ENCODE measurements at places on chromosomes 6 and 20.

DNA sequence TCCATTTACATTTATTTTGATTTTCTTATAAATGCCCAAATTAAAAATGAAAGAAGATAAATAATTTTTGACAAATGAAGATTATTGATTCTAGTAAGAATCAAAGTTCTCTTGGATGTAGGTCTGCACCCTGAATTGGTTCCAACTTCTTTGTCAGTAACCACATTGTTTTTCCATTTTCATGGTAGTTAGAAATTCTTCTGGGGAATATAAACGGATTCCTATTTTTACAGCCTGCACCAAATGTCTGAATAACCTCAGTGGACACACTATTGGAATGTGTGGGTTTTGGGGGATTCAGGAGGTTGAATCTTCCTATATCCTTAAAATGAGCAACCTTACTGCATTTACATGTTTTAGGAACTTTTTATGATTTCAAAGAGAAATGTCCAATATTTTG, 1085.3 kb upstream of the MAP3K7 start:
- DNase-seq: no peak

DNA sequence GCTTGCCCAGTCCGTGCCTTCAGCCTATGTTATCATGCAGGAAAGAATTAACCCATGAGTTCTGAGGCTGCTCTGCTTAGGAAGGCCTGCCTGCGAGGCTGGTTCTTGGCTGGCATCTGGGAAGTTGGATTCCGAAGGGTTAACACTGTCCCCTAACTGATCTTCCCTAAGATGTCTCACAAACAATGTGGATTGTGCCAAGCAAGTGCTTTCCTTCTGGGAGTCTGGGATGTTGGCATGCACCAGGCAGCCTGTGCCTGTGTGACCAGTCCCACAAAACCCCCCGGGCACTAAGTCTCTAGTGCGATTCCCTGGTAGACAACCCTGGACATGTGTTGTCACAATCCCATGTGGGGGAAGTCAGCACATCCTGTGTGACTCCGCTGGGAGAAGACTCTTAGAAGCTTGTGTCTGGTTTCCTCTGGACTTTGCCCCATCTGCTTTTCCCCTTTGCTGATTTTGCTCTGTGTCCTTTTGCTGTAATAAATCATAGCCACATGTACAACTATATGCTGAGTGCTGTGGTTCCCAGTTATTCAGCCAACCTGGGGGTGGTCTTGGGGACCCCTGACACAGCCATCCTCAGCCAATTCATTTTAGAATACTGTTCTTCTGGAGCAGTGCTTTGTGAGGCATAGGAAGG, 83.8 kb downstream of the SLC22A23 start:
- DNase-seq: no peak

- DNase-seq: no peak
Observed at GRCh38 chr6:4510906-4511640, 265.1 kb upstream of the CDYL start.

DNA sequence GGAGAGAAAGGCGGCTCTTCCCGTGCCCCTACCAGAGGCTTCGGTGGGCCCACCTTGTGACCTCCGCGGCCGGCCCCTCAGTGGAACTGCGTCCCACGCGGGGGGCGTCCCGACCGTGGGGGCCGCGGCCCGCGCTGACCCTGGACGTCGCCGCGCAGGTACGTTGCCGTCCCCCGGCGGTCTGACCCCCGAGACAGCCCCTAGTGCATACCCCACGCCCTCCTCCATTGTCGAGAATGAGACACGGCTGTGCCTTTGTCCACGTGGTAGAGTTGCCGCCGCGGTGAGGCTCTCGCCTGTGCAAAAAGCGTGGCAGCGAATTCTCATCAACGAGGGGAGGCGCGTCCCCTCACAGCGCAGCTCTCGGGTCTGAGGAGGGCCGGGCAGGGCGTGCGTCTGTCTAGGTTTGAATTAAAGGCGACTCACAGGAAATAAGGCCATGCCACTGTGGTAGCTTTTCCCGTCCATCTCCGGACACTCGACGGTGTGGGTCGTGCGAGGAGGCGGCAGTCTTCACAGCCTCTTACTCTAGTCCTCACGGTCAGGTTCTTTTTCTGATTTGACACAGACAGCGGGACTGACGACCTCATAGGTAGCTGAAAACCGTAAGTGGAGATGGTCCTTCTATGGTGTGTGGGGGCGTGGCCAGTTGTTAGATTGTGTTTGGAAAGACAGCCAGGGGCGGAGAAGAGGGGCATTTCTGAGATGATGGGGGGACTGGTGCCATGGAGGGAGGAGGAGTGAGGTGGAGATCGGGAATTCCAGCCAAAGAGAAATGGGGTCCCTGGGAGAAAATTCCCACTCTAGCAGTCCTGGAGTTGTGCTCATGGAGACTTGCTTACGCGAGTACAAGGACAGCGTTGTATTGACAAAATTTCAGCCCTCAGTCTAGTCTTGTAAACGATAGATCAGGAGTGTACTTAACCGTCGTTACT, 580 bp downstream of the NXT1 start:
- peak; percentile 55 for DNase-seq

- DNase-seq: peak; percentile 98
Observed at GRCh38 chr20:17562804-17563305, 7.0 kb upstream of the DSTN start.

- peak; percentile 68 for DNase-seq
Observed at GRCh38 chr6:44725070-44725469, 337.6 kb downstream of the CDC5L start.

DNA sequence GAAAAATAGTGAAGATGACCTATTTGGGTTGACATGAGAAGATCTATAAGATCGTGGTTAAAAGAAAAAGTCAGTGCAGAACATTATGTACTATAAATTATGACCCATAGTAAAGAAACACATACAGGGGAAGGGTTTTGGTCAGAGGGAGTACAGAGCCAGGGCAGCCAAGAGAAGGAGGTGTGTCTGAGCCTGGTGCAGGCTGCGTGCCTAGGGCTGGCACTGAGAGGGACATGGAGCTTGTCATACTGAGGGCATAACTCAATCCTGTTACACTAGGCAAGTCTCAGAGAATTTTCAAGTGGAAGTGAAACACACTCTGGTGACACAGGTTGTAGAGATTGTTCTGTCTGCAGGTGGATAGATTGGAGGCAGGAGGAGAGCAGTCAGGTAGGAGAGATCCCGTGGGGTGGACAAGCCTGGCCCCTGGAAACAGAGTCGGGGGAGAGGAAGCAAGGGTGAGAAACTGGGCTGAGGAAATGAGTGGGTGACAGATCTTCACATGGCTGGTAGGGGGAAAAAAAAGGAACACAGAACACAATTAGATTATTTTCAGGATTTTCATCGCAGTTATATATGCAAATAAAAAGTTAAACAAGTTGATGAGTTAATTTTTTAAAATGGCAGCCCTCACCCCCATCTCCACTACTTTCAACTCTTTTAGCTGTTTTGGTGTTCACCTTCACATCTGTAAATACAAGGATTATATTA, 18.5 kb upstream of the RNF39 start:
- DNase-seq: no peak

DNA sequence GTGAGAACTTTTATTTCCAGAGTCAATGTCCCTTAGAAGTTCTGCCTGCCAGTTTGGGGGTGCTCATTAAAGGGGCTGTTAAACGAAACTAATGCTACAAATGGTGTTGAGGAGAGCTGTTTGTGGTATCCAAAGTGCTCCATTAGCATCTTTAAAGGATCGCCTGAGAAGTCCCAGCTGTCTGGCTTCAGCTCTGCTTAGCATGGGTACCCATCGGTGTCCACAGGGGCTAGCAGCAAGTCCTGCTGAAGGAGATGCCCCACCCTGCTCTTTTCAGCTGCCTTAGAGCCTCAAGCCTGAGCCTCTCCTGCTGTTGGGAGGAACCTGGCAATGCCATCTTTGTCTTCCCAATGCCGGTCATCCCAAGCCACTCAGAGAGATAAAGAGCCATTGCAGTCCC, 111.1 kb downstream of the FOXO3 start:
- DNase-seq: no peak

DNA sequence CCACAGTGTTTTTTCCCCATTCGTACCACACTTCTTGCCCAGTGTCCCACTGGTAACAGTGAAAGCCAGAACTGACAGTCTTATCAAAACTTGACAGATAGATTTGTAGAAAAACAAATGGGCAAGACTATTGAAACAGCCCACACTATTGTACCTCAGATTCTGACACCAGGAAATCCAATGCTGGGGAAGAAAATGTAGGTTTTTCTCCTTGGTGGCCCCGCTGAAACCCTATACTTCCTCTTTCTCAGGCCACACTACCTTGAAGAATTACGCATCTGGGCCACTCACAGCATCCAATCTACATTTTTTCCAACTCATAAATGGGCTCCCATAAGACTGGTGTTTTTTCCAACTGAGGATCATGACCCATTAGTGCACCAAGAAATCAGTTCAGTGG, 90.9 kb upstream of the HDDC2 start:
- DNase-seq: no peak

- no peak for DNase-seq
Observed at GRCh38 chr20:55667955-55668354, 337.4 kb downstream of the CBLN4 start.

DNA sequence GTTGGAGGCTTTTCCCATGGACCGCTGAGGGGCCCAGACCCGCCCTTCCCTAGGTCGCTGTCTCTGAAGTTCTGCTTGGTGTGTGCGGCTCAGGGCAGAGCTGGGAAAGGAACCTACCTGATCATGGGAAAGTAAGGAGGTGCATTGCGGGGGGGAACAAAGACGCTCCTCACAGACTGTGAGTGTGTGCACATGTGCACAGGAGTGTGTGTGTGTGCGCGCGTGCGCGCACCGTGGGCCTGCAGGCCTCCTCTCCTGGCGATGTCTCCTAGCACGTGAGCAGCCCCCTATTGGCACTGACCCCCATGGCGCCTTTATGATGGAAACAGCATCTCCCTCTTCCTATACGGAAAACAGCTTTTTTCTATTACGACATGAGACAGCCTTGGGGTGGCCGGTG, 224.1 kb downstream of the TAF4 start:
- no peak for DNase-seq

- no peak for DNase-seq
Observed at GRCh38 chr6:151149793-151150192, 90.0 kb upstream of the AKAP12 start.

DNA sequence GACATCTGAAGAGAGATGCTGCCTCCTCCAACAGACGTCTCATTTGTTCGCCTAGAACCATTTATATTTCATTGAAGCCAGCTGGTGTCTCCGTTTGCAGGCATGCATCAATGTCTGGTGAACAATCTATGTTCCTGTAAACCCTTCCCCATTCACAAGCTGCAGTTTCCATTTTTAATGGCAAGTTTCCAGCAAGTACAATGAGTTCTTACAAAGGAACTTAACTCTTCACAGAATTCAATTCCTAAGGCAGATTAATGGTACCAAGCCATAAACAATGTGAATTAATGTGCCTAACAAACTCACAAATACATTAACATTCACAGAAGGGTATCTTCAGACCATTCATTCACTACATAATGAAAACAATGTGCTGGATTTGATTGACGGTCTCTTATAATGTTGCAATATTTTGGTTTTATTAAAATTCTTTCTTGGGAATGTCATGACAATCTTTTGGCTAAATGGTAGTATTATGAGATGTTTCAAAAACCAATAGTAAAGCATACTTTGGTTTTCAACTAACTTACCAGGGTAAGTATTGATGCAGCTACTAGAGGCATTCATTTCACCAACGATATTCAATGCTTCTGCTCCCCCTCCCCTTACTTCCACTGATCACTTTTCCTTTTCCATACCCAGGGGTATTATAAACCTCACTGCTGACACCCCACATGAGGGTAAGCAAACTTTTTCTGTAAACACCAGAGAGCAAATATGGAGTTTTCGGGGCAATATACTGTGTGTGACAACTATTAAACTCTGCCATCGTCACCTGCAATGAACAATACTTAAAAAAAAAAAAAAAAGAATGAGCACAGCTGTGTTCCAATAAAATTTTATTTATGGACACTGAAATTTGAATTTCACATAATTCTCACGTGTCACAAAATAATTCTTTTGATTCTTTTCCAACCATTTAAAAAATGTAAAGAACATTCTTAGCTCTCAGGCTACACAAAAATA, 4.2 kb downstream of the AKIRIN2 start:
- peak; percentile 90 for DNase-seq

DNA sequence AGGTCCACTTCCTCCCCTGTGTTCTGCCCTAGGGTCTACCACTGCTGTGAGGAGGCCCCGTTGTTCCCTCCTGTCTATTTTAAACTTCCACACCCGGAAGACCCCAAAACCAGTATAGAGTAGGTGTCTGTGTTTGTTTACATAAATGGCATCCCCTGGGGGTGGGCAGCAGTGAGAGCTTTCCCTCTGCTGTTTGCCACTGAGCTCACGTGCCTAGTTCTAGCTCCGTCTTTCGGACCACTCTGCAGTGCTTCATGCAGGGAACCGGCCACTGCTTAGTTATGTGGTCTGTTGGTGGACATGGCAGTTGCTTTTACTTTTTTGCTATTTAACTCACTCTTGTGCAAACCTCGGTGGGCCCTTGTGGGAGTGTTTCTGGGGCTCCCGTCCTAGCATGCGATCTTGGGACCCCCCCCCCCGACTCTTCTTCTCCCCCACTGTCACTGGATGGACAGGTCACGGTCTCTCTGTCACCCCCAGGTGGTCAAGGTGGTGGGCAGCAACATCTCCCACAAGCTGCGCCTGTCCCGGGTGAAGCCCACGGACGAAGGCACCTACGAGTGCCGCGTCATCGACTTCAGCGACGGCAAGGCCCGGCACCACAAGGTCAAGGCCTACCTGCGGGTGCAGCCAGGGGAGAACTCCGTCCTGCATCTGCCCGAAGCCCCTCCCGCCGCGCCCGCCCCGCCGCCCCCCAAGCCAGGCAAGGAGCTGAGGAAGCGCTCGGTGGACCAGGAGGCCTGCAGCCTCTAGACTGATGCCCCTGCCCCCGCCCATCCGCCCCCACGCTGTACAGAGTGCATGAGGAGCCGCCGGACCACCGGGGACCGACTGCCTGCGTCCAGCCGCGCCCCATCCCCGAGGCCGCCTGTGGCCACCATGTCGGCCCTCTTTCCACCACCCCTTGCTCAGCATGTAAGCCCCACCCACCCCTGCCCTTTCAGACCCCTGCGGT, 40.9 kb downstream of the VSTM2L start:
- DNase-seq: no peak
